ENCODE measurements at places on chromosomes 16 and 17.

GRCh38 chr17:37284191-37284590 lies 91.6 kb upstream of the C17orf78 start:
- DNase-seq: no peak

GRCh38 chr16:14028202-14028601 lies 42.9 kb upstream of the MRTFB start:
- DNase-seq: no peak

DNA sequence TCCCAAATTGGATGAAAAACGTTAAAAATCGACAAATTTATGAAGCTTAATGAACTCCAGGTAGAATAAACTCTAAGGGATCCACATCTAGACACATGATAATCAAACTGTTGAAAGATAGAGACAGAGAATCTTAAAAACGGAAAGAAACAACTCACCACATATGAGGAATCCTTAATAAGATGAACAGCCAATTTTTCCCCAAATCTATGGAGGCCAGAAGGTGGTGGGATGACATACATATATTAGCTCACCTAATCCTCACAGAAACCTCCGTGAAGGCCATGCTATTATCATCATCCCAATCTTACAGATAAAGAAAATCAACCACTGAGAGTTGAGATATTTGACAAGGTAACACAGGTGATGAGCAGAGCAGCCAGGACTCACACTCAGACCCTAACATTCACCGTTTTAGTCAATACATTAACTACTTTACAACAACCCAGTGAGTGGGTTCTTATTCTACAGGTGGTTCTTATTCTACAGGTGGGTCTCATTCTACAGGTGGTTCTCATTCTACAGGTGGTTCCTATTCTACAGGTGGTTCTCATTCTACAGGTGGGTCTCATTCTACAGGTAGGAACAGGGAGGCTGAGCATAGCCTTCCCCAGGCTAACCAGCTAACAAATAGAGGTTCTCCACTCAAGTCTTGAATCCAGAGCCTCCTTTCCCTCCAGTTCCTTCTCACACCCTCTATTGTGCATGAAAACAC lies 4.8 kb downstream of the CACNG1 start:
- no peak for DNase-seq

- no peak for DNase-seq
Measured at GRCh38 chr16:21638573-21638975, 13.8 kb downstream of the IGSF6 start.

DNA sequence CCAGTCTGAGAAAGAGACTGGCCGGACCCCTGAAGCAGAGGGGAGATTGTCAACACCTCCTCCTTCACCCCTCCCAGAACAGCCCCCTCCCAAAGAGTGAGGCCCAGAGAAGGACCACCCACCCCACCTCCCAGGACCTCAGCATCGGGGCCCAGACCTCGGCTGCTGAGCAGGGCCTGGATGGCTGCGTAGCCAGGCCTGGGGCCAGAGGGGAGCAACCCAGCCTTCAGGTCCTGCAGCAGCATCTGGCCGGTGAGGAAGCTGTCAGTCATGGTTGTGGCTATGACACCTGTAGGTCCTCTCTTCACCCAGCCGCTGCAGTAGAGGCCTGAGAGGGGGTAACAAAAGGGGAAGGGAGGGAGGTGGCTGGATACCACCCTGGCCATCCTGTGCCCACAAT lies 3.2 kb upstream of the GRIN2C start:
- DNase-seq: no peak

GRCh38 chr17:80214012-80214877 lies 5.9 kb downstream of the SGSH start:
- no peak for DNase-seq

DNA sequence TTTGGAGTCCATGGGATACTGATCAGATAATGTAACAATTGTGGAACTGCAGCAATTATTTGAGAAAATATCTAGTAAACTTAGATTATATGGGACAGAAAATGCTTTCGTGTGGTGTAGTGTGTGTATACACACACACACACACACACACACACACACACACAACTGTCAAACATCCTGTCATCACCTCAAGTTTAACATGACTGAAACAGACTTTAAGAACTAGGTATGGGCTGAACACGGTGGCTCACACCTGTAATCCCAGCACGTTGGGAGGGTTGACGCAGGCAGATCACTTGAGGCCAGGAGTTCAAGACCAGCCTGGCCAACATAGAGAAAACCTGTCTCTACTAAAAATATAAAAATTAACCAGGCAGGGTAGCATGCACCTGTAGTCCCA lies 544 bp upstream of the EVI2A start:
- no peak for DNase-seq

DNA sequence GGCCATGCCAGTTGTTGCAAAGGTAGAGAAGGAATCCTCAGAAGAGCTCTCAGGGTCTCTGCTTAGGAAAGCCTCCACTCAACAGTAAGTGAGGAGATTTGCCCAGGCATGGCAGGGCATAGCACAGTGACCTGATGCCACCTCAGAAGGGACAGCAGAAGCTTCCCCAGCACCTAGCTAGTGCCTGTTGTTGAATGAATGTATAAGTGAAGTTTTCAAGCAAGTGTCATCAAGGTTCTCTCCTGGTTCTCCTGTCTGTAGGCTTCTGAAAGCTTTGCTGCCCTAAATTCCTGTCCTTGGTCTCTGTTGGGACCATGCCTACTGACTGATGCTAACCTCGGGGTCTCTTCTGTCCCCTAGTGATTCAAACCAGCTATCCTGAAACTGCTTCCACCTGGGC lies 114.9 kb upstream of the TBX2 start:
- no peak for DNase-seq

DNA sequence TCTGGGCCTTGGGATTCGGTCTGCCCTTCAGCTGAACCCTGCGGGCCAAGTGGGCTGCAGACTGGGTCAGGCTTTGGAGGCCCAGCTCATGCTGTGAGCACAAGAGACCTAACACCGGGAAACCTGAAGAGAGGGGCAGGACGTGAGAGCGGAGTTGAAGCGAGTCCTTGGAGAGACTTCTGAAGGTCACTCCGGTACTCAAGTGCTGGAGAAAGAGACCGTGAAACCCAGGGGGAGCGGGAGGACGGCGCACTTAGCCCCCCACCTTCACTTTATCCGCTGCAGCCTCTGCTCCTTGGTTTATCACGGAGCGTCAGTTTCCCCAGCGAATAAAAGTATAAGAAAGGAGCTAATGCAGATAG lies 361 bp downstream of the UQCRC2 start:
- no peak for DNase-seq

Data from activated CD4-positive, alpha-beta T cell treated with anti-CD3 and anti-CD28 coated beads for 1 hour (primary cell).